ENCODE measurements at places on chromosomes 11 and 22. TPM values are rescaled to one million over a fixed set of nuclear protein-coding genes. Genes with fewer than 3 reads are reported as not detected.

The PATE4 gene
- not detected for total RNA-seq

The ZC3H12C gene
- 5.2 TPM for total RNA-seq

The UCP2 gene
- total RNA-seq = 30.4 TPM

The OR5J2 gene
- not detected for total RNA-seq

The CHST1 gene
- 0.14 TPM for total RNA-seq

The RFPL3 gene
- total RNA-seq = not detected

The ANKRD49 gene
- 22.7 TPM for total RNA-seq
